Esophagus squamous epithelium (tissue), 5 donors: ENCODE measurements at places on chromosomes 11 and 22.

DNA sequence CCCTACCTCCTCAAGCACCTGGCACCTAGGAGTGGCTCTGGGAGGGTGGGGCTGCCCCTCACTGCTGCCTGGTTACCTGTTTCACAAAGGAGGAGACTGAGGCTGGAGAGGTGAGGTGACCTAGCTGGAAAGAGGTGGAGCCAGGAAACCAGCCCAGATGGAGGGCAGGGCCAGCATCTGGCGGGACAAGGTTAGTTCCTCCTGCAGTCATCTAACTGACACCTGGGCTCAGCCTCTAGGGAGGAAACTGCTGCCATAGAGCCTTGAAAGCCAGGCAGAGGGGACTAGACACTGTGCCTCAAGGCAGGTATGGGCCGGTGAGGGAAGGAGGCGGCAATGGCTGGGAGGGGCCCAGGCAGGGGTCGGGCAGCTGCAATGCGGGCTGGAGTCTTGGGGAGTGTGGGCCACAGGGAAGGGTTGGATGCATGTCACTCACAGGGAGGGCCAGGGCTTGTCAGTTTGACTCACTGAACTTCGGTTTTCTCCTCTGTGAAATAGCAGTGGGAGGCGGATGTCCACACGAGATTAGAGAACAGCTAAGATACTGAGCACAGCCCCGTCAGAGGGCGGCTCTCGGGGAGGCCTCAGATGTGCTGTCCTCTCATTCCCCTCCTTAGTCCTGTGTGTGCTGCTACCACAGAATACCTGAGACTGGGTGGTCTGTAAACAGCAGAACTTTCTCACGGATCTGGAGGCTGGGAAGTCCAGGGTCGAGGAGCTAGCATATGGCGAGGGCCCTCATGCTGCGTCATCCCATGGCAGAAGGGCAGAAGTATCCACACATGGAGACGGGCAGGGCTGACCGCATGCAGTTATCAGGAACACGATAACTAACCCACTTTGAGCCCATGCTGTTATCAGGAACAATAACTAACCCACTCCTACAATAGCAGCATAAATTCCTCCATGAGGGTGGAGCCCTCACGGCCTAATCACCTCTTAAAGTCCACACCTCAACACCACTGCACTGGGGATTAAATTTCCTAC is 16.1 kb downstream of the MGAT3 start:
- DNase-seq: no peak

GRCh38 chr11:128532572-128533091 is 54.7 kb downstream of the ETS1 start:
- DNase-seq: no peak

DNA sequence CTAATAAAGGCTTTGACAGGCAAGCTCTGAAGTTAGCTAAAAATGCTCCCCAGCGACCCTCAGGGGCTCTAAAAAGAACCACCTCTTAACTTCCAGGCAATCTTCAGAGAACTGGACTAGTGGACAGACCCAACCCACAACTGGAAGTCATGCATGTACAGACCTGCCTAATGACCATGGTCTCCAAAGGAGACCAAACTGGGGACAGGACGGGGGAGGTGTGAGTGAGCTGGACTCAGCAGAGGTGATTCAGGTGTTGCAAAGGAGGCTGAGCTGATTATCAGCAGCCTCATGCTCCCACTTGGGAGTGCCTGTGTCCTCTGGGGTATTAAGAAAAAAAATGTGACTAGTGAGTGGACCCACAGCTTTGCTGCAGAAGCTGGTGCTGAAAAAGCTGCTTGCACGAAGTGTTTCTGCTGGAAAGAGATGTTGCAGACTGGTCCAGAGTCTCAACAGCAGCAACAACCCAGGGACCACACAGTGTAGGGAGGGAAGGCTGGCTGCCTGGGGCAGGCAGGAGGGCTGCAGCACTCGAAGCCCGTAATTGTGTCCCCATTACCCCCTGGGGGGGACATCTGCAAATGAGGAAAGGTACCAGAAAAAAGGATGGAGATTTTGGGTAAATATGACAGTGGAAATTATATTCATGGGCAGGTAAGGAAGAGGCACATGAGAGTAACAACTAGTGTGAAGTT is 35.3 kb downstream of the PITPNB start:
- no peak for DNase-seq

DNA sequence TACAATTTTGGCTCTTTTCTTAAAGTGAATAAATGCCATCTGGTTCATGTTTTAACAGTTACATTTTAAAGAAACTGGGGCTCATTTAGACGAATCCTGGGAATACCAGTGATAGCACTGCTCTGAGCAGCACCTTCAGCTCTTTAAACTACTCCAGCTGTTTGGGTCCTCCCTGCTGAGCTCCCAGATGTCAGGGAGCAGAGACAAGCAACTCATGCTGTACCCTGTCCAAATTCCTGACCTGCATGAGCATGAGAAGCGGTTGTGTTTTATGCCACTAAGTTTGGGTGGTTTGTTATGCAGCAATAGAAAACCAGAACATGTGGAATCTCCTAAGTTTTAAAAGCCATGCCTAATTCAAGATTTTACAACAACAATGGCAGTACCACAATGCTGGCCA is 90.0 kb downstream of the FDX1 start:
- DNase-seq: no peak

- DNase-seq: no peak
These were observed 890.5 kb upstream of the ANO3 start for GRCh38 chr11:25441421-25441820.
